ENCODE measurements at places on chromosomes 6 and 20. TPM values are rescaled to one million over a fixed set of nuclear protein-coding genes. Genes with fewer than 3 reads are reported as not detected.

ADGRF1 gene
- total RNA-seq = not detected

EYA2 gene
- 0.47 TPM for total RNA-seq

HDGFL1 gene
- not detected for total RNA-seq

PLCB4 gene
- 52.9 TPM for total RNA-seq

PLAGL2 gene
- 5.9 TPM for total RNA-seq

AVP gene
- total RNA-seq = not detected

CPXM1 gene
- 7.1 TPM for total RNA-seq

TAAR8 gene
- total RNA-seq = not detected

THBD gene
- total RNA-seq = 77.4 TPM

NTSR1 gene
- total RNA-seq = 0.85 TPM

ATP6V1G2 gene
- 4.0 TPM for total RNA-seq

RGS19 gene
- total RNA-seq = 16.0 TPM

C6orf58 gene
- total RNA-seq = not detected

MYT1 gene
- 0.27 TPM for total RNA-seq

HLA-F gene
- 73.0 TPM for total RNA-seq

ACSS1 gene
- total RNA-seq = 52.1 TPM

CST1 gene
- total RNA-seq = not detected

TMEM170B gene
- total RNA-seq = 8.6 TPM

TSBP1 gene
- not detected for total RNA-seq

CCN5 gene
- 178 TPM for total RNA-seq

KIF6 gene
- 1.2 TPM for total RNA-seq

JAG1 gene
- total RNA-seq = 81.9 TPM

All from gastroesophageal sphincter (tissue), 4 donors.